GM13976 (cell line): ENCODE measurements at places on chromosomes 11 and 22.

DNA sequence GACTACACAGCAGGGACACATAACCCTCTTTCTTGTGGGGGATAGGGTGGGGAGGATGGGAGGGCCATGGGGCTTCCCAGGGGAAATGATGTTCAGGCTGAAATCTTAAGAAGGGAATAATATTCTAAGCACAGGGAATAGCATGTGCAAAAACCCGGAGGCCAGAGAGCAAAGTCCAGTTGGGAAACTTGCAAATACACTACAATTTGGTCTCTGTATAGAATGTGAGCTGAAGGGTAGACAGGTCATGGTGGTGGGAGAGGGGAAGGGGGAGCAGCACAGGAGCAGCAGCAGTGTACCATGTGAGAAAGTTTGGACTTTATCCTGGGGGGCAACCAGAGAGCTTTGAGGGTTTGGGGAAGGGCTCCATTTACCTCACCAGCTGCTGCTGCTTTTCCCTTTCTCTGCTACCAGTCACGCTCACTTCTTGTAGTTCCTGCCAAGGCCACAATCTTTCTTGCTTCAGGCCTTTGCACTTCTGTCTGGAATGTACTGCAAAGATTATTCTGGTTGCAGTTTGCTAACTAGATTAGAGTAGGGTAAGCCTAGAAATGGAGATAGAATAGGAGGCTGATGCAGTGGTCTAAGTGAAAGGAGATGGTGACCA, 43.0 kb downstream of the KREMEN1 start:
- DNase-seq: no peak

DNA sequence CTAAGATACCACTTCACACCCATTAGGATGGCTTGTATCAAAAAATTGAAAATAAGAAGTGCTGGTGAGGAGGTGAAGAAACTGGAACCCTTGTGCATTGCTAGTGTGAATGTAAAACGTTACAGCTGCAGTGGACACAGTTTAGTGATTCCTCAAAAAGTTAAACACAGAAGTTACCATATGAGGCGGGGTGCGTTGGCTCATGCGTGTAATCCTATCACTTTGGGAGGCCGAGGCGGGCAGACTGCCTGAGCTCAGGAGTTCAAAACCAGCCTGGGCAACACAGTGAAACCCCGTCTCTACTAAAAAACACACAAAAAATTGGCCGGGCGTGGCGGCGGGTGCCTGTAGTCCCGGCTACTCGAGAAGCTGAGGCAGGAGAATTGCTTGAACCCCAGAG, 43.5 kb downstream of the SGSM3 start:
- no peak for DNase-seq

DNA sequence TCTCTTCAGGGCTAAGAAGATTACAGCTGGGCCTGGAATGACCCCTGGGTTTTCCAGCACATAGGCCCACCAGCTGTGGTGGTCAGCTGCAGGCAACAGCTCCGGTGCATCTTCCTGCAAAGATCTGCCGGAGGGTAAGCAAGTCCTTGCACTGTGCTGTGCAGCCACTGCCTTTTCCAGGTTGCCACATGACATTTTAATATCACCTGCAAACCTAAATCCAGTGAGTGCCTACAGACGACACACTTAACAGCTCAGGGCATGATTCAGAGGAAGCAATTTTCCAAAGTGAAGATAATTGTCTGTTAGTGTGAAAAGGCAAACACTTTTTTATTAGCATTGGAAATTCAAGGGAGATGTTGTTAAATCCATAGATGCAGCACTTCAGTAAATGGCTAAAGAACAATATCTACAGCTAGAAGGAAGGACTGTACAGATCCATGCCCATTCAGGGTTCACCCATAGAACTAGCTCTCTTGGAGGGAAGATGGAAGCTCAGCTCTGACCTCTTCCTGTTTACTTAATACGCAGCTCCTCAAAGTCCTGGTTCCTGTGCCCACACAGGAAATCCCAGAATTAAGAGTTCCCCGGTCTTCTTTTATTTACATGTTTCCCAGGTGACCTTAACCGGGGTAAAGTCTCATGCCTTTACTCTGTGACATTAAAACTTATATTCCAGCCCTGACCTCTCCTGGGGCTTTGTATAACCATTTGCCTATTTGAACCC, 13.3 kb upstream of the NRIP3 start:
- no peak for DNase-seq

DNA sequence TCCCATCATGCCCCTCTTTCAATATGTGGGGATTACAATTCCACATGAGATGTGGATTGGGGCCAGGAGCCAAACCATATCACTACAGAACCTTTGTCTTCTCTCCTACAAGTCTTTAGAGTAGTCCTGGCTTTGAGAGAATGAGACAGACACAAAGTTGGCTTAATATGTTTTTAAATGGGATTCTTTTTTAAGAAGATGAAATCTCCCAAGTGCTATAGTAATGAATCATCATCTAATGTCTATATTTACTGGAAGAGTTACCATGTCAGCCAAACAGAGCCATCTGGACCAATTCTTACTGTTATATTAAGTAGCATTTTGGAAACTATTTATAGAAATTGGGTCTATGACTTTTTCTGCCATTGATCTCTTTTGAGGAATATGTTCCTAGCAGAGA, 38.1 kb upstream of the CARD18 start:
- no peak for DNase-seq

- no peak for DNase-seq
Measured at GRCh38 chr11:61546663-61547062, 34.2 kb downstream of the SYT7 start.

- no peak for DNase-seq
Measured at GRCh38 chr11:69308491-69308911, 14.5 kb downstream of the MYEOV start.

DNA sequence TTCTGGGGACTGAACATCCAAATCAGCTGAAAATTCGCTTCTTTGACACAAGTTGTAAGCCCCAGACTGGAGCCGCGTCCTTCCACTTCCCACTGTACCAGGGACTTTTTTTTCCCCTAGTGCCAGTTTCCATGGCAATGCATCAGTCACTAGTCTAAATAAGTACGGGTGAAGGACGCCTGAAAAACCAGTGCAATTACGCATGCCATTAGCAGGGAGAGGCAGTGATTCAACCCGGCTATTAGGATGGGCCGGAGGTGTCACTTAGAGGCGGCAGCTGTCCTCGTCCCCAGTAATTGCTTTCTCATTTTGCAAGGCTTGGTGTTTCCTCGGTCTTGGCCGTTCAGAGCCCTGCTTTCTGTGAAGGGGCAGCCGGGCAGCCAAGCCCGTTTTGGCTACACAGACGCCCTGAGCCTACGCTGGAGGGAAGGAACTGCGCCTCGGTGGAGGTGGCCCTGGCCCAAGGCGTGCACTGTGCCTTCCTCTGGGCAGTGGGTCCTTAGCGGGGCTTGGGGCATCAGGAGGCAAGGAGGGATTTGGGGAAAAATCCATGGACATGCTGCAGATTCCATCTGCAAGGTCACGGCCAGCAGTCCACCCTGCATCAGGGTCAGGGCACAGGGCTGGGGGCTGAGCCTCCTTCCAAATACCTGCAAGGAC, 319.7 kb downstream of the CTTN start:
- no peak for DNase-seq

GRCh38 chr22:32985899-32986765, 72.0 kb downstream of the SYN3 start:
- peak; percentile 71 for DNase-seq

DNA sequence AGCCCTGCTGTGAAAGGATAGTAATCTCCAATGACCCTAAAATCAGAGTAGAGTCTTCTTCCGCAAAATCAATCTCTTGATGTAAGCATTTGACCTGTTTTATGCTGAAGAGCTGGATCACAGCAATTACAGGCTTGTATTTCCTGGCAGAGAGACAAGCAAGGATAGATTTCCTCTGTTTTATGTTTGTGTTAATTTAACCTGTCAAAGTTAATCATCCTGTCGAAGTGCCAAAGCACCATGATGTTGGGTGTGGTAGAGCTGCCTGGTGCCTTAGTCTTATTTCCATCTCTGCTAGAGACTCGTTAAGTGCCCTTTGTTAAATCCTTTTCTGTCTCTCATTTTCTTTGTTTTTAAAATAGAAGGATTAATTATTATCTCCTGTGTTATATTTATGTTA, 248.1 kb downstream of the CNTN5 start:
- no peak for DNase-seq

GRCh38 chr11:10400856-10401255, 54.2 kb upstream of the AMPD3 start:
- DNase-seq: no peak

DNA sequence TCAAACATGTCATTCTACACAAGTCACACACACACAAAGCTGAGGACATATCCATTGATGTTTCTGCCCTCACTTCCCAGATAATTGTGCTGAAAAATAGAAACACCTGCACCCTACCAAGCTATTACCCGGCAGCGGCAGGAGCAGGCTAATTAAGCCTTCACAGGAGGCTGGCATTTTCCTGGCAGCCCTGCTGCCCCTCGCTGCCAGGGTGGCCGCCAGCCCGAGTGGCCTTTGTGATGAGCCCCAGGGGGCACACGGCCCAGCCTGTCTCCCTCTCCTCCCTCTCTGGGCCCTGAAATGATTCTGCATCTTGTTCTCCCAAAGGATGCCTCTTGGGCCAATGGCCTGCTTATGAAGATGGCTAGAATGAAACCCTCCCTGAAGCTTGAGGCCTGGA, 76.2 kb upstream of the TP53I11 start:
- no peak for DNase-seq

- no peak for DNase-seq
Measured at GRCh38 chr11:119181677-119182412, 3.4 kb upstream of the NHERF4 start.

GRCh38 chr11:15473954-15474837, 359.5 kb downstream of the INSC start:
- DNase-seq: peak; percentile 20

- no peak for DNase-seq
Measured at GRCh38 chr11:101914341-101914737, 471 bp upstream of the CEP126 start.

- DNase-seq: no peak
Measured at GRCh38 chr11:10324474-10324873, 19.6 kb downstream of the ADM start.

DNA sequence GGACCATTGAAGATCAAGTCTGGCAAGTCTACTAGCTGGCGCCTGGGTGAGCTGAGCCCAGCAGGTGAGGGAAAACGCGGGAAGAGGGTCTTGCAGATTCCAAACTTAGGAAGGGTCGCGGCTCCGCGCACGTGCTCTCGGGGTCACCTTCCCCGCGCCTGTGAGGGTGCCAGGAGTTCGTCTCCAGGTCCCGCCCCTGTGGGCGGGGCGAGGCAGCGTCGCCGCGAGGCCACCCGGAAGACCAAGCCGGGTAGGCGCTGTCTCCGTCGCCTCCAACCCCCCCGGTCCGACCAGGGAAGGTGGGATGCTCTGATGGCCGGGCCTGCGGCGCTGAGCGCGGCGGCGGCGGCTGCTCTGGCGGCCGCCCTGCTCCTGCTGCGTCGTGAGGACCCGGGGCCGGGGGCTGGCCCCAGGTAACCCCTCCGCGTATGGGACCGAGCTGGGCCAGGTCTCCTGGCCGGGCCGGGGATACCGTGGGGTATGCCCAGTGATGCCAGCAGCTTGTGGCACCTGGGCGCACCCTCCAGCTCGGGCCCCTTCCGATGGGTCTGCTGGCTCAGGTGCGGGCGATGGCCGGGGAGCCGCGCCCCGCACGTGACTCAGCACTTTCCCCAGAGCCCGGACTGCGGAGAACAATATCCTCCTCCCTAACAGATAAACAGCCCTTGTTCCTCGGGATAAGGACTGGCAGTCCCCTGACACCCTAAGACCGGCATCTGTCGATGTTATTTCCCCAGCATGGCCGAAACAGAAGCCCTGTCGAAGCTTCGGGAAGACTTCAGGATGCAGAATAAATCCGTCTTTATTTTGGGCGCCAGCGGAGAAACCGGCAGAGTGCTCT, at the start of gene HTATIP2:
HTATIP2 (plus strand) TSS at position 215 of the 841 bp plus-strand sequence; CDS start at position 739, 524 bp downstream.
- DNase-seq: peak; percentile 86

- no peak for DNase-seq
Measured at GRCh38 chr11:3119141-3119821, 45.8 kb downstream of the OSBPL5 start.

DNA sequence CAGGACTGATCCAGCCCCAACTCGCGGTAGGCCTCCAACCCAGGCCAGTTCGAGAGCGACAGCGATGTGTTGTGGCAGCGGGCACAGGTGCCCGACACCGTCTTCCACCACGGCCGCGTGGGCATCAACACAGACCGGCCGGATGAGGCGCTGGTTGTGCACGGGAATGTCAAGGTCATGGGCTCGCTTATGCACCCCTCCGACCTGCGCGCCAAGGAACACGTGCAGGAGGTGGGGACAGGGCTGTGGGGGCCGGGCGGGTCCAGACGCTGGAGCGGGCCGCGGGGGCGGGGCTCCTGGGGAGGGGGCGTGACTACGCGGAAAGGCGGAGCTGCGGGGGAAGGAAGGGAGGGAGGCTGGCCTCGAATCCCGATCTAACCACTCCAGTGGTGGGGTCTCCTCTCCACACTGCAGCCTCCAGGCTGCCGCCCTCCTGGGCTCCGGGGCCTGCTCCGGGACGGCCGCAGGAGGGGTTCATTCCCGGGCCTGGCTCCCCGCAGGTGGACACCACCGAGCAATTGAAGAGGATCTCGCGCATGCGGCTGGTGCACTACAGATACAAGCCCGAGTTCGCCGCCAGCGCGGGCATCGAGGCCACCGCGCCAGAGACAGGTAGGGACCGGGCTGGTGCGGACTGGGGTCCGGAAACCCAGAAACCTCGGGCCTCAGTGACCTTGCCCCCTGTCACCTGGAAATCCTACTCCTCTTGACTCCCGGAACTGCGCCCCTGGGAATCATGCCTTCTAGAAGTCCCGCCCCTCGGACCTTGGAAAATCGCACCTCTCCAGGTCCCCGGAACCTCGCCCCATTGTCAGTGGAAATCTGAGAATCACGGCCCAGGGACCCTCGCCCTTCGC, 14.9 kb downstream of the TMEM258 start:
- peak; percentile 78 for DNase-seq

- DNase-seq: no peak
Measured at GRCh38 chr11:77035580-77035979, 1.4 kb downstream of the B3GNT6 start.

DNA sequence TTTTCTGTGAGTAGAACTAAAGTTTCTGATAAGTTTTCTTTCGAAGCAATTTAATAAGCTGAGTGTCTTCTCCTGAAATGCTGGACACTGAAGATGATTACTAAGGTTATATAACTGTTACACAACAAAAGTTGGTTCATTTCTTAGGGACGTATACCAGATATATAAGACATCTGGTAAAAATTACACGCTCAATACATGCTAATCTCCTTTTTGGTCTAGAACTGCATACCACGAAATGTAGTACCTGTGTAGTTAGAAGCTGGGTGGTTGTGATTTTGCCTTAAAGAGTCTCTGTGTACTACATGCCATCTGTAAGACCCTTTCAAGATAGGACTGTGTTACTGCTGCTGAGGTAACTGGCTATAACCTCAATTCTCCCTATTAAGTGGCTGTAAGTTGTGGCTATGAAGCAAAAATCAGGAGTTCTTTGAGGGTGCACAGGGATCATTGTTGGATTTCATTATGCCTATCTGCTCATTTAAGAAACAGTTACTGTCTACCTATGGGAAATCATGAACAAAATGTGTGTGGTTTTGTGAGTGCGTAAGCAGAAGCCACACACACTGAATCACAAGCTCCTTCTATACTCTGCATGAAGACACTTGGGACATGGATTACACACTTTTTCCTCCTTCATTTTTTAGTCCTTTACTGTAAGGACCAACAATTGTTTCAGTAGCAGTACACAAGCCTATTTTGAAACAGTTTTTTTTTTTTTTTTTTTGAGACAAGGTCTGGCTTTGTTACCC, 195.9 kb downstream of the SWAP70 start:
- no peak for DNase-seq

- DNase-seq: no peak
Measured at GRCh38 chr22:44963832-44964721, 45.7 kb downstream of the PHF21B start.
